ENCODE measurements at places on chromosomes 6 and 20. TPM values are rescaled to one million over a fixed set of nuclear protein-coding genes. Genes with fewer than 3 reads are reported as not detected.

The KCNK16 gene
- total RNA-seq = not detected

The GRM1 gene
- not detected for total RNA-seq

The IER3 gene
- 61.7 TPM for total RNA-seq

The SPTLC3 gene
- 26.7 TPM for total RNA-seq

The GNAS-AS1 gene
- total RNA-seq = 1.6 TPM

The XKR7 gene
- not detected for total RNA-seq

The GCM1 gene
- total RNA-seq = not detected

The MUC21 gene
- total RNA-seq = 7.1 TPM

The KCNG1 gene
- total RNA-seq = 9.9 TPM

The TFAP2D gene
- total RNA-seq = not detected

DNA sequence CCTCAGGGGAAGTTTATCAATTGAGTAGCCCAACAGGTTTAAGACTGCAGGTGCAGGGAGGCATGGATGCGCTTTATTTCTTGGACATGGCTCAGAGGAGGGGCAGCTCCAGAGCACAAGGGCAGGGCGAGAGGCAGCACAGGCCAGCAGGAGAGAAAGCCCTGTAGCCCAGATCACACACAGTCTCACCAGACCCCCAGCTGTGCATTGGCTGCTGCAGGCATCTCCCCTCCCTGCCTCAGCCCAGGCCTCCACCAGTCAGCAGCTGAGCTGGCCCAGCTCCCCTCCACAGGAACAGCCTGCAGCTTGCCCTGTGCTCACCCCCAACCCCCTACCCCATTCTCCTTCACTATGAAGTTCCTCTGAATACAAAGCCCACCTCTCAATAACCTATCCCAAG, 24.7 kb downstream of the MRPL14 start:
- DNase-seq = no peak

GRCh38 chr6:32177183-32177787, 920 bp upstream of the RNF5 start:
- no peak for DNase-seq

- DNase-seq = no peak
Observed at GRCh38 chr6:63731930-63732329, 96.3 kb downstream of the PHF3 start.

GRCh38 chr20:57507477-57507876, 17.5 kb downstream of the CTCFL start:
- no peak for DNase-seq

GRCh38 chr6:78781001-78781400, 86.3 kb upstream of the IRAK1BP1 start:
- no peak for DNase-seq

GRCh38 chr20:9407805-9408421, 106.5 kb upstream of the LAMP5 start:
- DNase-seq = peak; percentile 76

GRCh38 chr6:151647976-151648639, 154.3 kb downstream of the CCDC170 start:
- no peak for DNase-seq

- no peak for DNase-seq
Observed at GRCh38 chr20:1338096-1338495, 9.2 kb upstream of the SDCBP2 start.

GRCh38 chr6:150905769-150906168, 40.3 kb downstream of the MTHFD1L start:
- DNase-seq = no peak

DNA sequence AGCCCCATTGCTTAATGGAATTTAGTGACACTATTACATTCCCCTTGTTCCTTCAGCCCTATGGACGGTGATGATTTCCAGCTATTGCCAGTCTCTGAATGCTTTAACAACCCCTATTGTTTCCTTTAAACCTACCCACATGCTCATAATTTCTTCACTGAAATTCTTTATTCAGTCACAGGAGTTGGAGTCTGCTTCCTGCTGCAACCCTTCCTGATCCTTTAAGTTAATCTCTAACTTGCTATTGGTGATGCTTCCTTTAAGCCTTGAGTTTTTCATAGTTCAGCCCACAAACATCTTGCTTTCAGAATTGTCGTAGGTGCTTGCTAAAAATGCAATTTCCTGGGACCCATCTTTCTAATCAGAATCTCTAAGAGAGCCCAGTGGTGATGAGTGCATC, 66.3 kb upstream of the TNFAIP3 start:
- DNase-seq = no peak
